Epithelial cell of esophagus (primary cell): ENCODE measurements at places on chromosomes 12 and 14.

GRCh38 chr14:72318648-72319047 is 386.4 kb downstream of the RGS6 start:
- no peak for DNase-seq

DNA sequence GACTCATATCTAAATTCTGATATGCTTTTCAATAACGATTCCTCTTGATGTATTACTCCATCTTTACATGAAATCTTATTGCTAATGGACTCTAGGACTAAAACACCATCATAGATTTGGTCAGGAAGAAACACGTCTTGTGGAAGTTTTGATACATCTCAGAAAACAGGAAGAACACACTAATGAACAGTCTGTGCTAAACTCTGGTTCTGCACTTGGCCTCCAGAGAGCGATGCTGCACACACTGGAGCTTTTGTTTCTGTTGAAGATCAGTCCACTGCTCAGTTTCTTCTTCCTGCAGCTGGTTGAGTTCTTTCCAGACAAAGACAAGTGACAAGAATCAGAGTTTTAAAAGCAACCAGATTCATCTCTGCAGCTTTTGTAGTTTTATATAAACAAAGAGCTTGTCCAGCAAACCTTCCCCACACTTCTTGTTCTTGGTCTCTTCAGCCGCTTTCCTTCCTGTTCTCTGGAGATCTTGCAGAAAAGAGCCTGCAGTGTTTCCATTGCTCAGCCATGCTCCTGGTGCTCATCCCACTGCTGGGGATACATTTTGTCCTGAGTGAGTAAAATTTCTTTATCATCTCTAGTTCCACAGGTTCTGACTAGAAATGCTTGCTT is 229.1 kb upstream of the OR4E1 start:
- DNase-seq = no peak

DNA sequence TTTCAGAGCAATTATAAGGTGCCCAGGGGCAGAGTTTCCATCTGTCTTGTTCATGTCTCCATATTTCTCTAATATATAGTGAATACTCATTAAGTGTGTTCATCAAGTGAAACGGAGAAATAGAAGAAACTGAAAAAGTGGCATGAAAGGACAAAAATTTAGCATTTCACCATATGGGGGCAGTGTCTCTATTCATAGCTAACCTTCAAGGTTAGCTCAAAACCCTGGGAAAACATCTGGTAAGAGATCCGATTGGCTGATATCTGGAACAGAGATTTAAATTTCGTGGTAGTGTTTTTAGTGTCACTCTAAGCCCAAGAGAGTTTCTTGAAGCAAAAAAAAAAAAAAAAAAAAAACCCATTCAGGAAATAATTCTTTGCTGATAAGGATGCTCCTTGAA is 367.5 kb downstream of the DAD1 start:
- peak; percentile 41 for DNase-seq

GRCh38 chr14:77469539-77469938 is 11.6 kb downstream of the AHSA1 start:
- DNase-seq = no peak

- DNase-seq = peak; percentile 99
Measured at GRCh38 chr12:53427905-53428594, 4.4 kb downstream of the AMHR2 start.

DNA sequence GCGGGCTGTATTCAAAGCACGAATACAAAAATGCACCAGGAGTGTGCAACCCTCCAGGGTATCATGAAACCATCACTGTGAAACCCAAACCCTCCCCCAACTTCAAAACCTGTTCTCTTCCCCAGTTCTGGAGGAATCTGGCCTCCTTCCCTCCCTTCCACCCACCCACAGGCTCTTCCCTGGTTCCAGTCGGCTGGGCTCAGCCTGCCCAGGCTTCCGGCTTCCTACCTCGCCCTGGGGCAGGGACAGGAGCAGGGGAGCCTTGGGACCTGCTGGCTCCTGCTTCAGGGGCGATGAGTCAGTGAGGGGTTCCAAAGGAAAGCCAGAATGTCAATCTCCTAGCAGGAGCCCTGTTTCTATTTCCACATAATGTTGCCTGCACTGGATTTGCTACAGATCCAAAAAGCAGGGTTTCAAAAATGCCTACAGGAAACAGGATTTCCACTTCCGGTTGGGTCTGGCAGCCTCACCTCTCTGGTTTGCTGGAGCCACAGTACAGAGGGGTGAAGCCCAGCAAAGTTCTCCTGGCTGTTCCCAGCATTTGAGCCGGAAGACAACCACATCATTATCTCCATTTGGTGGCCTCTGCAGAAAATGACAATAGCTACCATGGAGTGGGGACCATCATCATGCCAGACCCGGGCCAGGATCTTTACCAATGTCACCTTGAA is 278.3 kb downstream of the DPF3 start:
- peak; percentile 89 for DNase-seq

GRCh38 chr12:110750784-110751461 is 8.2 kb upstream of the PPP1CC start:
- DNase-seq = no peak

DNA sequence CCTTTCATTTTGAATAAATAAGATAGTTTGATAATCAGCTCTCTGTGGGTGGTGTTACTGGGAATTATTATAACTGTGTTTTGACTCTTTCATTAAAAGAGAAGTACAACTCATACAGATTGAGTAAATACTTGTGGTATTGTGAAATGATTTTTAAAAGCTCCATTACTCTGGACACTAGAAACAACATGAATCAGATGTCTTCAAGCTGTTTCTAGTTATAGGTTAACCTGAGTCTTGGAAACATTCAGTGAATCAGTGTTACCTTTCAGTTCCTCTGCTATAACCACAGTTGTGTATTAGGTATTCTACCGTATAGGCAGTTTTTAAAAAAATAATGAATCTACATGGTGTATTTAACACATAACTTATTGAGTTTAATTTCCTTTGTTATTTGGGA is 128.4 kb upstream of the SSTR1 start:
- peak; percentile 8 for DNase-seq

DNA sequence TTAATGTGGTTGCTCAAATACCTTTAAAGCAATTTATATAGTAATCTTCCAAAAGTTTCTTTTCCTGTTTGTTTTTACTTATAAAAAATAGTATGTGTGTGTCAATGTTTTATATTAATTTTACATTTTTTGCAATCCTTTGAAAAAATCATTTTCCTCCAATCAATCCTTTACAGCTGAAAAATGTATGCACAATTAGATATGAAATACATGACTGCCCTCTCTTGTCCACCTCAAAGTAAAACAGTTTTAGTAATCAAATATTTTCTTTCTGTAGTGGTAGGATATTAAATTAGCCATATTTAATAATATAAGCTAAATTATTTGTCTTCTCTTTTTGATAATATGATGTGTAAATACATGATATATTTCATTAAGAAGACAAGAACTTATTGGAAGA is 269.9 kb downstream of the ADAMTS20 start:
- DNase-seq = peak; percentile 50

DNA sequence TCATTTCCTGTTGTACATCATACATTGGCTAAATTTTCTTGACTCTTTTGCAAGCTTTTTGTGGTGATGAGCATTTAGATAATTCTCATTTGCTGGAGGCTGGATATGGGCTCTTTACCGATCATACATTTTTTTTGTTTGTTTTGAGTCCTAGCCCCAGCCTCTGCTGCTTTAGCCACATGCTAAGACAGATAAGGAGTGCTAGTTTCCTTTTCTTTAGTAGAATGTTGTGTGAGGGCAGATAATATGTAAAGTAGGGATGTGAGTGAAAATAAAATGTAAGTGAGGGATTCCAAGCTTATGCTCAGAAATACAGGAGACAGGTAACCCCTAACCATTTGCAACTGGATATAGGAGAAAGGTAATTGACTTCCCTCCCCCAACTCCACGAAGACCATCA is 405.7 kb downstream of the TRHDE start:
- DNase-seq = no peak

DNA sequence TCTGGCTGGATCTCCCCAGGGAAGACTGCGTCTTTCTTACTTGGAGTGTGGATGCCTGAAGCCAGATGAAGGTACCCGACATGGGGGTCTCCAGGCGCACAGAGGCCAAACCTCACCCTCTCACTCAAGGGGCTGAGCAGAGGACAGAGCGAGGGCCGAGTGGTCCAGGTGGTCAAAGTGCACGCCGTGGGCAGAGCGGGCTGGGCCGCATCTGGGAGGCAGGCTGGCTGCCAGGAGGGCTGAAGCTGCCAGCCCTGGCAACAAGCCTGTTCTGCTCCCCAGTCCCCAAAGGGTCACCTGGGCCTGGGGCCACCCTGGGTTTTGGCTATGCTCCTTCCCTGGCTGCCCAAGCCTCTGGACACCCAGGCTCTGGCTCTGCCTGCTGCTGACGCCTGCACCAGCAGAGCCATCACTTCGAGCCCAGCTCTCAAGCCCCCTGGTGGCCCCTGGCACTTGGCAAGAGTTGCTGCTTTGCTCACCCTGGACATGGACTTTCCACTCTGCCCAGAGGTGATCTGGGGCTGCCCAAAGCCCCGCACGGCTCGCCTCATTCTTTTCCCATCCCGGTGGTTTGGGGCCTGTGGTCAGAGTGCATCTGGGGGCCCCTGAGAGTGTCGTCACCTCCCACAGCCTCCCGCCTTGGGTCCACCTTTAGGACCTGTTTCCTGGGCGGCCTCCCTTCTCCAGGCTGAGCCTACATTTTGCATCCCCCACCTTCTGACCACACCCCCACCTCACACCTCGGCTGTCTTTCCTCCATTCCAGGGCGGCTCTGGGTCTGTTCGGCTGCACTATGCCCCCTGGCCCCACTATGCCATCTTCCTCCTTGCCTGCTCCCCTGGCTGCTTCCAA is 2.8 kb downstream of the ADSS1 start:
- no peak for DNase-seq

- no peak for DNase-seq
Measured at GRCh38 chr14:22998329-22999012, 11.5 kb downstream of the C14orf93 start.

GRCh38 chr14:23640524-23641141 is 4.5 kb downstream of the DHRS2 start:
- no peak for DNase-seq

GRCh38 chr12:93990832-93991803 is 157.3 kb upstream of the PLXNC1 start:
- peak; percentile 29 for DNase-seq

DNA sequence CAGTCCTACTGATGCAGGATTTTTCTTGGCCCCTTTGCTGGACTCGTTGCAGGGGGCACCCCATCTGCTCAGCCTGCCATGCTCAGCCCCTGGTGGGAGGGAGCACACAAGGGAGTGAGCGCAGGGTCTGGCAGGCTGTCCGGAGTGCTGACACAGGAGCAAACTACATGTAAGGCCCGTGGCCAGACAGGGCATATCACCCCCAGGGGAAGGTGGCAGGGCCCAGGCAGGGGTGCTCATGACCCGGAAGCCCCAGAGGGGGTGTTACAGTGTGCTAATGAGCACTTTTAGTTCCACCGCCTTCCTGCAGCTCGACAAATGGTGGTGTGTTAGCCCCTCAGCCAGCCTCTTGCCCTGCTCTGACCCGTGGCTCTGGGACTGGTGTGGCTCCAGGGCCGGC is 645.6 kb upstream of the TMEM132C start:
- DNase-seq = no peak

- DNase-seq = no peak
Measured at GRCh38 chr12:105554223-105554678, 223.8 kb downstream of the C12orf75 start.

DNA sequence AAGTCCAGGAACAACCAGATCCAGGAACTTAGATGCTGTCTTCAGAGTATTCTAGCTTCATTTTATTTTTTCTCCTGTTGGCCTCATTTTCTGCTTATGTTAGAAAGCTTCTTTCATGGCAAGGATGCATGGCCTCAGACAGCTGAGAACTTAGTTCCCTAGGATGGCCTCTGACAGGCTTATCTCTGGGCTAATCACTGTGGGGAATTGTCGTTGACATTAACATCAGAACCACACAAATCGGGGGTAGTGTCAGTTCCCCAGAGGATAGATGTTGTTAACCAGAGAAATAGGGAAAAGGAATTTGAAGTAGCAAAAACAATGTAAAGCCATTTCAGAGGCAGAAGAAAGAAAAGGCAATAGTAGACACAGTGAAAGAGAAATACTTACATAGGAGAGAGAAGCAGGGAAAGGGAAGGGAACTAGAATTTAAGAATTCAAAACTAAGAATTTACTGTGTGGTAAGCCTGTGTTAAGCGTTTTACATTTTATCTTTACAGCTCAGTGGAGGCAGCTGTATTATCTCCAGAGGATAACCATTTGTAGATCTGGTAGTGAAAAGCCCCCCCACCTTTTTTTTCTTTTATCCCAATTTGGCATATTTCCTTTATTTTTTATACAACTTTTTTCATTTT is 21.8 kb downstream of the FUT8 start:
- no peak for DNase-seq

DNA sequence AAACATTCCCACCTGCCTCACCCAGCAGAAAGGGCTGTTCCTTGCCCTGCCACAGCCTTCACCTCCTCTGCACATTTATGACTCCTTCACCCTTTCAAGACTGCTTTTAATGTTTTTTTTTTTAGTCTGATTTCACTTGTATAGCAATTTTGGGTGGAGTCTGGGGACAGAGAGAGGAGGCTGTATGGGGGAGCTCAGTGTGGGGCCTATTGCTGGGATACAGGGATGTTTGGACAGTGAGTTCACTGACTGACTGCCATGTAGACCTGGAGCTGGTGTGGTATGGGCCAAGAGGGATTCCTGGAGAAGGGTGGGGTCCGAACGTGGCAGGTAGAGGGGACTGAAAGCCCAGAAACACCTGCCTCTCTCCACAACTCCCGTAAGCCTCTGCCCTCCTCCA is 1.9 kb upstream of the KRT85 start:
- no peak for DNase-seq

DNA sequence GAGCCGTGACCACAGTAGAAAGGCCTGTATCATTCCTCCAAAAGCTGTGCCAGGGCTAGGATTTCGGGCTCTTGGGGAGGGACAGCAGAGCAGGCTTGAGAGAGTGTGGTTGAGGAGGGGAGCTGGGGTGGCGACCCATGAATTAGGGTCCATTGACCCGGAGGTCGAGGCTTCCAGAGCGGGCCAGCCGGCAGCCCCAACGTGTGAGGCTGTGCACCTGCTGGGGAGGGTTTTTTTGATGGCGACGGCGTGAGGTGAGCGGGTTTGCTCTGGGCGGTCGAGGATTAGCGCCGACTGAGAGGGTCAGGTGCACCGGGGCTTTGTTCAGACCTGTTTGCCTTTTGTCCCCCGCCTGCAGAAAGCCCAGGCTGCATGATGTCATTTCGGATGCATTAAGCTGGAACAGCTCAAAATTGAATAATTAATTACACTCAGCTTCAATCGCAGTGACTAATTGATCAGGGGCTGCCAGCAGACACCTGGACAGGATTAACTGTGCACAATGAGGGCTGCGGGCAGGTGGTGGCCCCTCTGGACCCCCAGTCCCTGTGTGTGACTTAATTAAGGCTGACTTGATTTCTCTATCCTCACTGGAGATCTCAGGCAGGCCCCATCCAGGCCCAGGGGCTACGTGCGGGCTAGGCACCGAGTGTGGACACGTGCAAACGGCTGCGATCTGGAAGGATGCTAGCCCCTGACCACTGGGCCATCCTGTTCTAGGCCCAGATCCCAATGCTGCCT is 42.1 kb upstream of the MEG3 start:
- DNase-seq = peak; percentile 68

DNA sequence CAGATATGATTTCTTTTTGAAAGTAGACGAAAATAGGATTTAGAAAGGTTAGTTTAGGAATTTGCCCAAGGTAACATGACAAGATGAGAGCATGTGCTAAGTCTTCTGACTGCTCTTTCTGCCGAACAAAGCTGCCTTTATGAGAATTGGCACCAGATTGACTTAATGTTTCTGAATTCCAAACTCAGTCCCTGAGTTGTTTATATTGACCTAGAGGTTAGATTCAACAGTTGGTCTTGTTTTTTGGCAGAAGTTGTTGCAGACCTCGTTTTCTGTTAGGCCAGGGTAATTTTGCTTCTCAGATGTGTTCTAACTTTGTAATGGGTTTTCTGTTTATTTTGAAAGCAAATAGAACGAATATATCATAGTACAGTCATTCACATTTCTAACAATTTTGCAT is 61.5 kb upstream of the LRTM2 start:
- no peak for DNase-seq
